Activated naive CD8-positive, alpha-beta T cell treated with anti-CD3 and anti-CD28 coated beads for 36 hours (primary cell): ENCODE measurements at places on chromosomes 6 and 20. TPM values are rescaled to one million over a fixed set of nuclear protein-coding genes. Genes with fewer than 3 reads are reported as not detected.

COQ3 gene
- total RNA-seq: 21.0 TPM

ANKRD66 gene
- total RNA-seq: not detected

SAMD3 gene
- total RNA-seq: 2.7 TPM

APOBEC2 gene
- not detected for total RNA-seq

HLA-G gene
- total RNA-seq: 0.93 TPM

BPIFB2 gene
- not detected for total RNA-seq

LY6G6F gene
- not detected for total RNA-seq

SSTR4 gene
- not detected for total RNA-seq

TNFRSF21 gene
- total RNA-seq: 3.1 TPM

CTCFL gene
- total RNA-seq: not detected

KHDRBS2 gene
- total RNA-seq: not detected

CD93 gene
- 0.08 TPM for total RNA-seq

MAK gene
- total RNA-seq: 0.68 TPM

ANKRD60 gene
- total RNA-seq: not detected

LAMA5 gene
- 0.91 TPM for total RNA-seq

MEP1A gene
- total RNA-seq: not detected

PIM1 gene
- total RNA-seq: 168 TPM

RBBP9 gene
- total RNA-seq: 18.3 TPM

HLA-DRB1 gene
- total RNA-seq: 4.2 TPM

OR12D3 gene
- not detected for total RNA-seq

MRAP2 gene
- not detected for total RNA-seq

TXNDC5 gene
- total RNA-seq: 62.1 TPM

ZSCAN23 gene
- total RNA-seq: 1.6 TPM

C20orf141 gene
- not detected for total RNA-seq

GPR6 gene
- total RNA-seq: not detected

ABCF1 gene
- 122 TPM for total RNA-seq

PRSS35 gene
- not detected for total RNA-seq

PNLDC1 gene
- total RNA-seq: 0.31 TPM

SMLR1 gene
- not detected for total RNA-seq

CALHM4 gene
- total RNA-seq: not detected

TREM1 gene
- not detected for total RNA-seq
